ENCODE measurements at places on chromosomes 6 and 20.

DNA sequence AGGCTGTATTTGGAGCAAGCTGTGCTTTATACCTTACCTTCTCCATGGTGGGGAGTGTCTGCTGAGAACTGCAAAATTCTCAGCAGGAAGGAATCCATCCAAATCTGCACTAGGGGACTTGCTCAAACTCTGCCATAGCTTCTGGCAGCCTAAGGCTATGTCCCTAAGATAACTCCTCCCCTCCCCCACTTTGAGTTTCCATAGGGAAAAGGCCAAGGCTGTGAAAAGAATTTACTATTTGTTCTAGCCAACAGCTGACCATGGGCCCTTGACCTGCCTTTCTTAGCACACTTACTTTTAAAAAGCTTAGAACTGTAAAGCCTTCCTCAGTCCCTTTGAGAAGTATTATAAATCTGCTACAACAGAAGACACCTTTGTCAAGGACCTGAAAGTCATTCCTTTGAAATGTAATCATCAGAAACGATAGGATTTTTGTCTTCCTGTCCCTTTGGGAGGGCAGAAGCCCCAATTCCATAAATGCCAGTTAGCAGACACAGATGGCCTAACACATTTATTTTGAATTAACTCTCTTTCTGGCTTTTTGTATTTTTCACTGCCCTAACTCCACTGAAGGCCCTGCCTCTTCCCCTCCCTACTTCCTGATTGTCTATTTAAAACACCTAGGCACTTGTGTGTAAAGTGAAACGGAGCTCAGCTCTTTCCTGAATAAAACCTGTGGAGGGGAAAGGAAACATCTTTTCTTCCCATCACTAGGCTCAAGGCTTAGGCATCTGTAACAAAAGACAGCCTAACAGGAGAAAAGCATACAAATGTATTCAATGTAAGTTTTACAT lies 157.1 kb downstream of the AKAP7 start:
- no peaks in the 10 kb centered on the region for H3K36me3 ChIP-seq
- no peak for DNase-seq

- no peaks in the 10 kb centered on the region for H3K27me3 ChIP-seq
- no peak for DNase-seq
- H3K27ac ChIP-seq, result no peak overlapping the region
- no peak overlapping the region for H3K4me3 ChIP-seq
- H3K36me3 ChIP-seq, result no peaks in the 10 kb centered on the region
- H3K4me1 ChIP-seq, result no peaks in the 10 kb centered on the region
These were observed 325.3 kb downstream of the PRL start for GRCh38 chr6:21971541-21971940.

GRCh38 chr20:34582911-34583310 lies 24.4 kb downstream of the MAP1LC3A start:
- no peak overlapping the region for H3K27ac ChIP-seq
- peaks cover 11% of the 10 kb centered on the region for H3K4me1 ChIP-seq
- no peak overlapping the region for H3K4me3 ChIP-seq
- no peaks in the 10 kb centered on the region for H3K27me3 ChIP-seq
- H3K36me3 ChIP-seq, result peaks cover 17% of the 10 kb centered on the region
- DNase-seq, result no peak

DNA sequence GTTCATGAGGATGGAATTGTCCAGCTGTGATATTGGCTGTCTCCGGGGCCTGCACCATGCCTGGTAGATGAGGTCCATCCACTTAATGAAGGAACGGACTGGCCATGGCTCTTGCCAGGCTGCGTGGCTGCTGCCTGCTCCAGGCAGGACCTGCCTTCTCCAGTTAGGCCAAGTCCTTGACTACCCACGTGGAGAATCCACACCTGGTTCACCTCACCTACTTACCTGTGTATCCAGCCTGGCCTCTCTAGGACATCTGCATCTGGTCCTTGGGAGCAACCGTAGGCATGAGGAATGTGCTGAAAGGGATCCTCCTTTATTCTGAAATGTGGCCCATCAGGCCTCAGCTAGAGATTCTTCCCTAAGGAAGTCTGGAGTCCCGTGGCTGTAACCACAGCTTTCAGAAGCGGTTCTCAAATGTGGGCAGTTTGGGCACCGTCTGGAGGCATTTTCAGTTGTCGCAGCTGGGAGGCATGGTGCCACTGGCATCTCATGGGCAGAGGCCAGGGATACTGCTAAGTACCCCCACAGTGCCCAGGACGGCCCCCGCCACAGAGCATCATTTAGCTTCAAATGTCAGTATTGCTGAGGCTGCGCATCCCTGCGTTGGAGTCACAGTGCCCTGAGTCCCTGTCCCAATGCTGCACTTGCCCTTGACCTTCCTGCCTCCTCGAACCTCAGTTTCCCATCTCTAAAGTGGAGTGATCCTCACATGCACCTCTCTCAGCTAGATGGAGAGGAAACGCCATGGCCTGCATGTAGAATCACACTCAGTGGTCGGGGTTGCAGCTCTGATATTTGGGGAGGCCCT lies 67.5 kb downstream of the PHACTR3 start:
- H3K27me3 ChIP-seq, result no peaks in the 10 kb centered on the region
- no peak for DNase-seq
- H3K27ac ChIP-seq, result no peak overlapping the region
- H3K36me3 ChIP-seq, result no peaks in the 10 kb centered on the region

GRCh38 chr6:35202066-35202546 lies 11.7 kb upstream of the SCUBE3 start:
- H3K36me3 ChIP-seq, result no peaks in the 10 kb centered on the region
- no peak overlapping the region for H3K4me3 ChIP-seq
- no peak overlapping the region for H3K27ac ChIP-seq
- no peaks in the 10 kb centered on the region for H3K27me3 ChIP-seq

DNA sequence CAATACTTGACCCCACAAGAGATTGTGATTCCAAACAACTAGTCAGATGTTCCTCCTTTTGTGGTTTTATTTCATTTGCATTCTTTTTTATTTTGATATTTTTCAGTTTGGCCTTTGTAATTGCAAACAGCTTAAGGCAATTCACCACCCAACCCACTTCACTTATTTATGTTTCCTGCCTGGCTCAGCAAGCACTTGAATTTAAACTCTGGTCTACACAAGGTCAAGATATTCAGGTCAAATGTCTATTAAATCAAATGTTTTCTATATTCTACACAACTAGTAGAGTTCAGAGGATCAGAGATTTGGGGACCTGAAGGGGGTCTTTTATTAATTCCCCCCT lies 100.1 kb downstream of the SGK1 start:
- no peak for DNase-seq
- no peaks in the 10 kb centered on the region for H3K4me1 ChIP-seq
- no peaks in the 10 kb centered on the region for H3K36me3 ChIP-seq
- no peak overlapping the region for H3K4me3 ChIP-seq

GRCh38 chr20:24768713-24769601 lies 180.1 kb upstream of the CST7 start:
- no peak overlapping the region for H3K4me3 ChIP-seq
- DNase-seq, result no peak

All from tibial artery (tissue), 4 donors.